ENCODE measurements at places on chromosomes 6 and 20.
A peak's percentile ranks its signal among the peaks of the same experiment; 100 is the strongest.

DNA sequence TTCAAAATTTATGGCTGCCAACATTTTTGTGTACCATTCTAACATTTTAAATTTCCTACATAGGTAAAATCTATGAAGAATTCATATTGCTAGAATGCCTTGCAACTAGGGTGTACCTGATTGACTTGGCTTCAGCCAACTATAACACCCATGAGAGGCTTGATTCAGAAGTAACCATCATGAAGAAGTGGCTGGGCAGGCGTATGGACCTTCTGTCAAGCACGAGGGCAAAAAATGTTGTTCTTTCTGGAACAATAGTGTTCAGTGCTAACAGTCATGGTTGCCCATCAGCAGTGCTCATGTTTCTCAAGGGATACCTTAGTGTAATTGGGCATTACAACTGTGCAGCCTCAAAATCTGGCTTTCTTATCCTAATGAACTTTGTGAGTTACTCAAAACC, 42.9 kb downstream of the ID4 start:
- no peak for DNase-seq

DNA sequence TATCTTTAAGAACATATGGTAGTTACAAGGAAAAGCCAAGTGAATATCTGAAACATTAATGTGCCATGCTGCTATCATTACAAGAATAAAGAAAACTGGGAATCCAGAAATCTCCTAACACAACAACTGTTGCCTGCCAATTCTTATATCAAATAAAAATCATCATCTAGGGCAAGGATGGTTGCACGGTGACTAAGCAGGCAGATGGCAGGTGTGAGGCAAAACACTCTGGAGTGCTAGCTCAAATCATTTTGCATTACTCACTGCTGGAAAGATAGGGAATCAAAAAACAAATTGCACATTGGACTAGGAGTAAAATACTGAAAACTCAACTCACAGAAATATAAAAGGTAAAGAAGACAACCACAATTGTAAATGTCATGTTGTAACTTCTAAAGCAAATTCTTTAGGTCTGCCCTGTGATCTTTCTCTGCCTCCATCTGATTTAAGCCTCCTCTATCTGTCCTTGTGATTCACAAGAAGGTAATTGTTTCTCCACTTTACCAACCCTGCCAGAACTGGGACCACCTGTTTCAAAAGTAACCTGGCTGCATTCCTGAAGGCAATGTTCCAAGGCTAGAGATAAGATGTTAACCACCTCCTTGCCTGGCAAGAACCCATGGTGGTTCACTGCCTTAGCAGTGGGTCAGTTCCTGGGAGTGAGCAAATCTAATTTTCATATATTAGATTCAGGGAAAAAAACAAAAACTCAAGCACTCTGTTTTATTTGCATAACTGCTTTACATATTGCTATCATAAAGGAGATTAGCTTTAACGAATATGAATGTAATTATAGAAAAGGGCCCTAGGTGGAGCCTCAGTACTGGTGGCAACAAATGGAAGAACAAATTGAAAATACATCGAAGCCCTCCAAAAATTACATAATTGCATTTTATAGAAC, 33.1 kb upstream of the LCA5 start:
- DNase-seq: peak; percentile 27

DNA sequence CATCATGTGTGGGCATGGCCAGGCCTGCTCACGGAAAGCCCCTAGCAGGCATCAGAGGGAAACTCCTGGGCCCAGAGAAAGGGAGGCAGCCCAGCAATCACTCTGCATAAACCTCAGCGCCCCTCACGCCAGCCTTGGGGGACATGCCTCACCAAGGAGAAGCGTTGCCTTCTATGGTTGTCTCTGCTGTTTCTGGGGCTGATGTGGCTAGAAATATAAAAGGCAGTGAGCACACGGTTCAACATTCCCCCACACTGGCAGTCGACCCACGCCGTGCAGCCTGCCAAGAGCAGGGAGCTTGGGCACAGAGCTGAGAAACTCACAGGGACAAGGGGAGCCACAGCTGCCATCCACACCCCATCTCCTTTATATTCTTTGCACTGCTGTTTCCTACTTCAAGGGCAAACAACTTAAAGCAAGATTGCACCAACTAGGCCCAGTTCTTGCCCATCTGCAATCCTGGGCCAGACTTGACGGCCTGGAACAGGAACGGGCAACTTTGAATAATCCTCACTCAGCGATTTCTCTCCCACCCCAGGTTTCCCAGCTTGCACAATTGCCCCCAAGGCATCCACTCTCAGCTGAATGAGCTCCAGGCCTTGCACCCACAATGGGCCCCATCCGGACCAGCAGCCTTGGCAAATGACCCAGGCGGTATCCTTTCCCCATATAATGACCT, 35.5 kb upstream of the FOXC1 start:
- no peak for DNase-seq

DNA sequence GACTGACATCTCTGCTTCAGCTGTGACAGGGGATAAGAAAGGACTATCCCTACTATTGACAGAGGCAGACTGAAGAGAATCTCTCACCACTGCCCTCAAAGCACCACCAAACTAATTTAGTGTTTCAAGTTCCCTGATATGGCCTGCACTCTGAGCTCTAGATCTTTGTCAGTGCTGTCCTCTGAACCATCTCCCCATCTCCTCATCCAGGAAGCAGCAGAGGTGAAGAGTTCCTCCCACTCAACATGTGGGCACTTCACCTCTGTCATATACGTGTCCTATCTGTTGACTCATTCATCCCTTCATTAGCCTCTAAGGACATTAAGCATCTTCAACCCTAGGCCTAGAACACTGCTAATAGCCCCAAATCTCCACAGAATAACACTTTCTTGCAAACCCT, 14.1 kb downstream of the FAM210B start:
- DNase-seq: no peak

GRCh38 chr6:4672772-4673171, 103.4 kb upstream of the CDYL start:
- DNase-seq: no peak

GRCh38 chr20:35283441-35284266, 918 bp downstream of the EIF6 start:
- DNase-seq: no peak

DNA sequence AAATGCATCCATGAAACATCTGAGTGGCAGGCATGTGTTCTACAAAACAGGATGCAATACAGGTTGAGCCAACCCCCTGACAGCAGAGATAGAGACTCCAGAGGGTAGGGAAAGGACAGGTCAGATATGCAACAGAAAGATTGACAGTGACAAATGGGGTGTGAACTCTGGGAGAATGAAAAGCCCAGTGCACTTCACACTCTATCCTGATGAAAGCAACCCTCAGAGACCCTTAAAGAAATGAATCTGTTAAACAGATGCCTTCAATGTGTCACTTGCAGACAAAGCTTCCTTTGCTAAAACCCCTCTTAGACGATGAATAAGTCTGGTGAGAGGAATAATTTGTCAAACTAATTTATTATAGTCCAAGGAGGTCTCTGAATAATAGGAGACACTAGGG, 89.9 kb downstream of the RFPL4B start:
- no peak for DNase-seq

DNA sequence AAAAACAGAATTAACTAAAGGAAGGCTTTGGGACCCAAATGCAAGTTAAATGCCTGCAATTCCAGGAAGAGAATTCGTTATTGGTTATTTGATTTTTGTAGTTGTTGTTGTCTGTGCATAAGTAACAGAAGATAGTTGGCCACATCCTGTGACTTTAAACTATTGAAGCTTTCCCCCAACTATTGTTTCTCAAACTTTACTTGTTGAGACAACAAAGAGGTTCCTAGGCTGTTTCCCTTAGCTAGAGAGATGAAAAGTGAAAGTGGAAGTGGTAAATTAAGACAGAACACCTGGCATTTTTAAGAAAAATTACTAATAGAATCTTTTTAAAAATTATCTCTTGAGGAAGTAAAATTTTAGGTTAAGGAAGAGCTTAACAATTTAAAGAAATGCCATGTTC, 525.2 kb downstream of the PKHD1 start:
- DNase-seq: no peak

DNA sequence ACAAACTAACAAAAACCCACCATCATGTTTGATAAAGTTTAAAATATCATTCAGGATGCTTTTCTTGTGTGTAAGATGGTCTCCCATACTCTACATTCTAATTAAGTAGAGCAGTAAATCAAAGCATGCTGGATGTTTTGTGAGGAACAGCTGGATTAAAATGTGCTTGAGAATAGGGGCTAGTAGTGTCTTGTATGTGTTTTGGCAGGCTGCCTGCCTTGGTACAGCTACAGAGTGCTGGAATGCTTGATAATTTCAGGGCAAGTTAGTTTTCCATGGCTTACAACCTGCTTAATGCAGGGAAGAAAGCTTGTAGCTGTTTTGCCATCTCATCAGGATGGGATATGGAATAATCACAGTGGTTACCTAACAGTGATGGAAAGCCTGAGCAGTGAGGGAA, 636.6 kb upstream of the MMS22L start:
- no peak for DNase-seq

- DNase-seq: no peak
These were observed 3.5 kb downstream of the HLA-B start for GRCh38 chr6:31353384-31353945.

DNA sequence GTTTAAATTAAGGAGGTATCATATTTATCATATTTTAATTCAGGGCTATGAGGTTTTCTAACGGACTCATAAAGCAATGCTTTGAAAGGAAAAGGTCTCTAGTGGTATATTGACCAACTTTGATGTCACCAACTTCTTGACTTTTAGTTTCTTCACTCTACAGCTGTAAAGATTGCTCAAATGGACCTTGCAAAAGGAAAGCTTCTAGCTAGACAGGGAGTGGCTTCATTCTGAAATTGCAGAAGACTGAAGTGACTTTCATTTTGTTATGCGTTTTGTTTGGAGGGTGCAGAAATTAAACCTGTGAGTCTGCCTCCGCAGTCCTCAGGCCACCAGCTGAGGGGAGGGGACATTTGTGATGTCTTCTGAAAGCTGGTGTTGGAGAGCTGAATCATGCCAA, 95.7 kb downstream of the SLC24A3 start:
- DNase-seq: no peak

DNA sequence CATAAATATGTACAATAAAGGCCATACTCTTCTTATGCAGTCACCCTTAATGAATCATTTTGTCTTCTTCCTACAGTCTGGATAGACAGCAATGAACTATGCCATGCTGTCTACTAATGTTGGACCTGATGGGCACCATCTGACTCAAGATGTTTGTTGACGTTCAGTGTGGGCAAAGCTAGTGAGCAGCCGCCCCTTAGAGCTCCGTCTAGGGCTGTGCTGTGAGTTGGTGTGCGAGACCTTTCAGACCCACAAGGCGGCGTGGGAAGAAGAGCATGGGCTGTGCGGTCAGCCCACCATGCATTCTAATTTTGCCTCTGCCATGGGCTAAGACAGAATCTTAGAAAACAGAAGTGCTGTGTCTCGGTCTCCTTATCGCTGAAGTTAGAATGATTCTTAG, 829.4 kb downstream of the QKI start:
- DNase-seq: no peak

- no peak for DNase-seq
These were observed 891 bp upstream of the POU3F2 start for GRCh38 chr6:98833307-98834059.

- no peak for DNase-seq
These were observed 5.6 kb upstream of the PHACTR3 start for GRCh38 chr20:59598625-59599310.

- DNase-seq: no peak
These were observed 439.3 kb upstream of the SULF2 start for GRCh38 chr20:48224533-48225050.

DNA sequence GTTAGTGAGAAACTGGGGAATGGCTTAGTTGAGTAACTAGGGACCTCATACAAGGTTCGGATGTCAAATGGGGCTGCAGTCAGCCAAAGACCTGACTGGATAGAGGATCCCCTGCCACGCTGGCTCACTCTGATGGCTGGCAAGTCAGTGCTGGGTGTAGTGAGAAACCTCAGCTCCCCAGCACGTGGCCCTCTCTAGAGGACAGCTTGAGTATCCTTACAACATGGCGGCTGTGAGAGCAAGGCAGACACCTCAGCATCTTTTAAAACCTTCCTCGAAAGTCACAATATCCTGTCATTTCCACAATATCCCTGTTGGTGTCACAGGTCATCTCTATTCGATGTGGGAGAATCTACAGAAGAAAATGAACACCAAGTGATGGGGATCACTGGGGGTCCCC, 26.7 kb upstream of the IPCEF1 start:
- no peak for DNase-seq

DNA sequence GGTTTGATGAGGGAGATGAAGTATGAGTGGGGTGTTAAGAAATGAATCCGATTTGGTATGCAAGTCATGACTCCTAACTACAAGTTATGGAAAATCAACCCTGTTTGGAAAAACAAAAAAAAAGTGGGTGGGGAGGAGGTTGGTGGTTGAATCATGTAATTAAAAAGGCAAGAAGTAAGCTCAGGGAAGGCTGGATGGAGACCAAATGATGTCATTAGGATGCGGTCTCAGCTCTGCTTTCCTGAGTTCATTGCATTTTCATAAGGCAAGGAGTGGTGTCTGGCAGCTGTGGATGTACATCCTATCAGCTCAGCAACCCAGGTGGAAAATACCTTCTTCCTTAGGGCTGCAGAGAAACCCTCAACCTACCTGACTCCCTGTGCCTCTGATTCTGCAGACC, 60.4 kb upstream of the AKAP12 start:
- no peak for DNase-seq

GRCh38 chr20:7291946-7292345, 524.5 kb downstream of the BMP2 start:
- DNase-seq: no peak

DNA sequence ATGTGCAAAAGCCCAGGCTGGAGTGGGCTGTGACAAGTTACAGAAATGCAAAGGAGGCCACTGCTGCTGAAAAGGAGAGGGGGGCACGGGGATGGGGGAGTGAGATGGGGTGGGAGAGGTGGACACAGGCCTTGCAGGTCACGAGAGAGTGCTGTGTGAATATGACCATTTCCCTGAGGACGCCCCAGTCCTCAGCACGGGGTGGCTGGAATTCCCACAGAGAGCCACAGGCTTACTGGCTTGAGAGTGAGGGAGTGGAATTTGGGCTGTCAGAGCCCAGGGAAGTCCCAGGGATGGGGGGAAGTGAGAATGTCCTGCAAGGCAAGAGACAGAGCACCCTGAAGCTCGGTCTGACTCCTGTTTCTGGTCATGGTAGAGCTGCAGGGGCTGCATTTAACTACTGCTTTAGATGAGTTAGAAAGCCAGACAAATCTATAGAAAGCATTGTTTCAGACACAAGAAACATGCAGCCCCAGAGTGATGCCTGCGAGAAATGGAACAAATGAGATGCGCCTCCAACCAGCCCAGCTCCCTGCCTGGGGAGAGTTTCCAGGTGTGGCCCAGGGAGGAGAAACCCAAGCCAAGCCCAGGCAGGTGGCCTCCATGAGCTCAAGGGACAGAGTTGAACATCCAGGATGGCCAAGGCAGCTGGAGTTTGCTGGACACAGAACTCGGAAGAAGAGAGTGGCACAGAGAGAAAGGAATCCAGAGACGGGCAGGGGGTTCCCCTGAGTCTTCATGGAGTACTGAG, 30.5 kb downstream of the NPEPL1 start:
- no peak for DNase-seq

GRCh38 chr6:129992881-129993280, 25.5 kb upstream of the L3MBTL3 start:
- no peak for DNase-seq
